ENCODE measurements at places on chromosomes 1 and 21.

GRCh38 chr1:243471026-243471685, 215.3 kb downstream of the SDCCAG8 start:
- no peak for DNase-seq

DNA sequence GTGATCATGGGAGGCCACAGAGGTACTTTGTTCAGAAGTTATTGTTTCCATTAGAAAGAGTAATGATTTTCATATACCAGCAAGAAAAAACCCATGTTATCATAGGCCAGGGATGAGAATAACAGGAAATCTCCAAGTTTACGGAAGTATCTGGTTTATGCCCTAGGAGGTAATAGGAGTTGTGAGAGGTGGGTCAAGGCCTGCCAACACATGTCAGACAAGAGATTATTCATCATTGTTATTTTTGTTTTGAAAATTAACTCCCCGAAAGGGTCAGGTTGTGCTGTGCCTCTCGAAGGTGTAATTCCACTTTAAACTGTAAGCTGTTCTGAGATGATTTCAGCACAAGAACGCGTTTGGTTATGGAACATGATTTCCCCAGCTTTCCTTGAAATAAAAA, 218.4 kb downstream of the CAMTA1 start:
- no peak for DNase-seq

- DNase-seq = no peak
Measured at GRCh38 chr1:196433000-196433399, 175.2 kb downstream of the KCNT2 start.

DNA sequence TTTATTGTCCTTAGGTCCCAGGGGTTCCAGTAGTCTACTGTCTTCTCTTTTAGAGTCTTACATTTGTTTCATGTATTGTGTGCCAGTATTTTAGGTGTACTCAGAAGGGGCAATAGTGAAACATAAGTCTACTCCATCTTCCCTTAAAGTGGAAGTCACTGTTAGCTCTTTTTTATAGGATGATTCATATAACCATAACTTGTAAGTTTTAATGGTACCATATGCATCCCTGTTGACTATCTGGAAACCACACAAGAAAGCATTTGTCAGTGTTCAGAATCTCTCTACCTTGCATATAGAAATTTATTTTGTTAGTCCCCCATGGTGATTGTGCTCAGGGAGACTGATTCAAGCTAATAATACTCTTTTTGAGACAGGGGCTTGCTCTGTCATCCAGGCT, 149.9 kb downstream of the HS2ST1 start:
- no peak for DNase-seq

- peak; percentile 38 for DNase-seq
Measured at GRCh38 chr1:17696417-17697301, 58.5 kb upstream of the ACTL8 start.

- DNase-seq = no peak
Measured at GRCh38 chr1:151760597-151761385, 2.5 kb downstream of the MRPL9 start.

GRCh38 chr21:40257342-40257741, 390.1 kb downstream of the PCP4 start:
- no peak for DNase-seq

- DNase-seq = no peak
Measured at GRCh38 chr1:154062309-154062708, 71.7 kb downstream of the RPS27 start.

GRCh38 chr1:6163191-6163972, 16.7 kb downstream of the CHD5 start:
- no peak for DNase-seq

DNA sequence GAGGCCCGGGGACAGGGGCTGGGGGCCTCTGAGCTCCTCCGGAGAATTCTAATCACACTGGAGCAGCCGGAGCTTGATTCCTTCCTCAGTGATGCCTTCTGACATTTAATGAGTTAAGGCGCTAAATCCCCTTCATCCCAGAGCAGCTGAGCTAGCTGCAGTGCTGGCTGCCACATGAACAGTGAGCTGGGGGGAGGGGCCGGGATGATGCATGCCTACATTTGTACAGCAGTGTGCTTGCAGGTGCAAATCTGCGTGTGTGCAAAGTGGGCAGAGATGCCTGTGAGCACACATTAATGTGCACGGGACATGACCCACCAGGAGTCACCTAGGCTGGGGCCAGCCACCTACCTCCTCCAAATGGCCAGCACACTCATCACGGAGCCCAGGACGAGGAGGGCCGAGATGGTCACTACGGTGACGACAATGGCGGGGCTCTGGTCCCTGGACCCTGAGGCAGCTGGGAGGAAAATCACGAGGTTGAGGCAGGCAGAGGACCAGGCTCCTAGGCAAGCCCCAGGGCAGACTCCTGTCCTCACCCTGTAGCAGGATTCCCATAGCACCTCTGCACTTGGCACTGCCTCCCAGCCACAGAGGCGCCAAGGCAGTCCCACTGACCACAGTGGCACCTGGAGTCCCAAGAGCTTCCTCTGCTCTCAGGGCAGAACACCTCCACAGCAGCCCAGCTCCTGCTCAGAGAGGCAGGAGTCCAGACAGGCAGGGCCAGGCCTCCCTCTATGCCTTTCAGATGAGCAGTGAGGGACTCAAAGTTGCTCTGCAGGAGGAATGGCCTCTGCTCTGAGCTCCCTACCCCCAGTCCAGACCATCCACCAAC, 34.7 kb downstream of the CDCA8 start:
- DNase-seq = no peak

DNA sequence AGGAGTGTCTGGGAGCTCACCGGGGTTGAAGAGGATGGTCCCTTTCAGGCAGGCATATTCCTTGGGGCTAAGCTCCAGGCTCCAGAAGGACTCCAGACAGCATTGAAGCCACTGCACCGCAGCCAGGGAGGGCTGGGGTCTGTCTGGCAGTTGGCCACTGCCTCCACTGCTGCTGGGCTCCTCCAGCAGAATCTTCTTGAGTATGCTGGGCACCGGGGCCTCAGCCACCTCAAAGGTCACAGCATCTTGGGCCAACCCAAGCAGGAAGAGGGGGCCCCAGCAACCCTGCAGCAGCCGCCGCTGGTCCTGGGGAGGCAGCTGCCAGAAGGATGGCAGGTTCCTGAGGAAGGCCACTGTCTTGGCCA, 404 bp downstream of the NR0B2 start:
- DNase-seq = no peak

DNA sequence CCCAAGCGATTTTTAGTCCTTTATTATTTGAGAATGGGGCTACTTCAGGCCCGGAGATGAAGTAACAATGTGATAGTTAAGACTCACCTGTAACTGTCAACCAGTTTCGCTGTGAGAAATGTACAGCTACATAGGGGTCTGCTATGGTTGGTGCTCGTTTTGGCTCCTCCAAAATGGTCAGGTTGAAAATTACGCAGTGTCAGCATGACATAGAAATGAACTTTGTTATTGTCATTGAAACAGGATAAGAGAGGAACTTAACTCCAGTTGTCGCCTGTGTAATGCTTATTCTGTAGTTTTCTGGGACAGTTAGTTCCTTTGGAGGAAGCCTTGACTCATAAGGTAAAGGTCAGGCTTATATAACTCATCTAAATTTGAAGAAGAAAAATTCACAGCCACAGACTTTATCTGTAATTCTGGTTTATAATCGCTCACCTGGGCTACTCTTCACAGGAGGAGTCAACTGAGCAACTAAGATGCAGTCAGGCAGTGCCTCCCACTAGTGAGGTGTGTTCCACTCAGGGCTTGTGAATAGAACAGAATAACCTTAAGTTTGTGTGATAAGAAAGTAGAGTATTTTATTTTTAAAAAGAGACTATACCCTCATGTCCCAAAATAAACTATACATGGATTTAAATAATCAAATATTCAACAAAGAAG, 130.9 kb downstream of the CD247 start:
- DNase-seq = no peak

- DNase-seq = no peak
Measured at GRCh38 chr1:184956999-184957700, 17.2 kb downstream of the NIBAN1 start.

GRCh38 chr1:58983162-58983561, 199.3 kb upstream of the JUN start:
- DNase-seq = peak; percentile 14

- DNase-seq = no peak
Measured at GRCh38 chr1:40703316-40703715, 11.8 kb downstream of the NFYC start.

DNA sequence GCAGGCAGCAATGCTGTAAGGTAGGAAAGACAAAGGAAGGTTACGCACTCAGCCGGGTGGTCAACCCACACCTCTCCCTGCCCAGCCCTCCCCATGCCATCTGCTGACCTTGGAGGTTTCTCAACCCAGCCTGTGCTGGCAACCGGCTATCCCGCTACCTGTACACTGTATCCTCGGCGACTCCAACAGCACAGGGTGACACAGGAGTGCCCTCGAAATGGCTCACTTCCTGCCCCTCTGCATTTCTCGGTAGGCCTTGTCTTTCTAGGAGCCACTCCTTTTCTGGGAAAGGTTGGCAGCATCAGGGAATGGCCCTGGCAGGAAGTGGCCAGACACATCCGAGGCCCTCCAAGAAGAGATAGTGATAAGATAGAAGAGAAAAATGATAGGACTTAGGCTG, 124.0 kb downstream of the PROX1 start:
- DNase-seq = no peak

DNA sequence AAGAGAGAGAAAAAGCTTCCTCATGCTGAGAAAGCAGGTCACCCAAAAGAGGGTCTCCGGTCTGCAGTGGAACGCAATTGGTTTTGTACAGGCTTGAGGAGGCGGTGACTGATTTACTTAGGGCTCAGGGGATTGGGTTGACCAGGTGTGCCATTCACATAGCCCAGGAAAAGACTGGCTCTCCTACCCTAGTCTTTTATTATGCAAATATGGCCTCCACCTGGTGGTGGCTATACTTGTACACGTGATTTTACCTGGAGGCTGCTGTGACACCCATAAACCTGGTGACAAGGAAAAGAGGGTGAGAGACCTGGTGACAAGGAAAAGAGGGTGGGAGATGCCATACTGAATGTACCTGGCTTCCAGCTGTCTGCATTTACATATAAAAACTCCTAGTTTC, 49.9 kb downstream of the DNTTIP2 start:
- DNase-seq = no peak

DNA sequence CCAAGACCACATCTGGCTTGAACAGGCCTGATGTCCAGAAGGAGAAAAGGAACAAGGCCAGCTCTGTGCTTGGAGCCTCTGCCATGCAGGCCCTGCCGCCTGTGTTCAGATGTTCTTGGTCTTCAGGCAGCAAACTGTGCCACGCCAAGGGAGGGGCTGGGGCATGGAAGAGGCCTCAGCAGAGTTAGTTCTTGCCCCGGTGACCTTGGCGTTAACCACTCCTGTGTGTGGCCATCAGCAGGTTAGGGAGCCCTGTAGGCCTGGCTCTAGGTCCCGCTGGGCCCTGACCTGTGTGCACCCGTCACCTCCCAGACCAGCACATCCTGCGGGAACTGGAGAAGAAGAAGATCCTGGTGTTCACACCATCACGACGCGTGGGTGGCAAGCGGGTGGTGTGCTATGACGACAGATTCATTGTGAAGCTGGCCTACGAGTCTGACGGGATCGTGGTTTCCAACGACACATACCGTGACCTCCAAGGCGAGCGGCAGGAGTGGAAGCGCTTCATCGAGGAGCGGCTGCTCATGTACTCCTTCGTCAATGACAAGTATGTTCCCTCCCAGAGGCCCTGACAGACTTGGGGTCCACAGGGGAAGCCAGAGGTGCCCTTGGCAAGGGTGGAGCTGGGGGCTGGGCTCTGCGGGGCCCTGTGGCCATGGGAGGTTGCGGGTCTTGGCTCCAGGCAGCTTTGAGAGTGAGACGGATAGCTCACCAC, 7.1 kb downstream of the ZC3H12A start:
- DNase-seq = no peak

DNA sequence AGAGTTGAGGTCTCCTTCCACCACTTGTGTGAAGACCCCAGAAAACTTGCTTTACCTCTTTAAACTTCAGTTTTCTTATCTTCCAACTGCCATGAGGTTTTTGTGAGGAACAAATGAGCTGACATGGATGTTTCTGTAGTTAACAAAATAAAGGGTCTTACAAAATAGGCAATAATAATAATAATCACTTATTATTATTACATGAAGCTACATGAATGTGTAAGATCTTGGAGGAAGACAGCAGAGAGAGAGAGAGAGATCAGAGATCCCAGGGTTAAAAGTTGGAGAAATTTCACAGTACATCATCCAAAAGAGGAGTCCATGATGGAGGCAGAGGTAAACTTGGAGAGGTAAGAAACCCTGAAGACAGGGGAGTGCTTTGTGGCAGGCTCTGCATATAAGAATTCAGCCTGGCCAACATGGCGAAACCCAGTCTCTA, 10.7 kb downstream of the RCC1 start:
- DNase-seq = no peak

- DNase-seq = no peak
Measured at GRCh38 chr1:17653728-17654351, 101.3 kb upstream of the ACTL8 start.

- DNase-seq = no peak
Measured at GRCh38 chr1:228150461-228151179, 890 bp downstream of the GJC2 start.

DNA sequence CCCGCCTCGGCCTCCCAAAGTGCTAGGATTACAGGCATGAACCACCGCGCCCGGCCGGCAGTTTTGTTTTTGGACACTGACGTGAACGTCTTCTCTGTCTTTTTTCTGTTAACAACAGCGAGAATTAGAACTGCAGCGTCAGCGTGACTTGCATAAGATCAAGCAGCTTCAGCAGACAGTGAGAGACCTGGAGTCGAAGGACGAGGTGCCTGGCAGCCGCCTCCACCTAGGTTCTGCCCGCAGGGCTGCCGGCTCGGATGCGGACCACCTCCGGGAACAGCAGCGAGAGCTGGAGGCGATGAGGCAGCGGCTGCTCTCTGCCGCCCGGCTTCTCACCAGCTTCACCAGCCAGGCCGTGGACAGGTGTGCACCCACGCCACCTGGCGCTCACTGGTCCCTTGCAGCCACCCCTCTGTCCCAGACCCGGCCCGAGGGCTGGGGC, 22.9 kb upstream of the DIP2A start:
- DNase-seq = no peak

- peak; percentile 54 for DNase-seq
Measured at GRCh38 chr1:172383536-172383935, 36.9 kb upstream of the C1orf105 start.

- DNase-seq = no peak
Measured at GRCh38 chr1:150615346-150616201, 13.8 kb downstream of the ENSA start.

- no peak for DNase-seq
Measured at GRCh38 chr1:231160895-231161666, 777 bp upstream of the TRIM67 start.

DNA sequence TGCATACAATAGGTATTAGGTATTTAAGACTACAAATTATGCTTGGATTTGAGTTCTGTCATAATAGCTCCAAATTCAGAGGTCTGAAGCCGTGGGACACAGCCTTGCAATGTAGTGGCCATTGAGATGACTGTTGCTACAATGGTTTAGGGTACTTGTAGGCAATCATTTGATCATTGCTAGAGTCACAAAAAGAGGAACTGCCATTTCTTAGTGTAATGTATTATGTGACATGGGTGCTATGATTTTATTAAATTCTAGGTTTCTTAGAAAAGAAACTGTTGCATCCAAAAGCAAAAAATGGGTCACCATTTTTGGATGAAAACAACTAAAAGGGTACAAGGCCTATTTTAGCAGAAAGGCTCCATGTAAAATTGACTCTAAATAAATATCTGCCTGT, 129.9 kb upstream of the ZNF644 start:
- DNase-seq = no peak

- peak; percentile 0 for DNase-seq
Measured at GRCh38 chr1:189429610-189430009, 1048.1 kb downstream of the BRINP3 start.
